ENCODE measurements at places on chromosomes 2 and 18. TPM values are rescaled to one million over a fixed set of nuclear protein-coding genes. Genes with fewer than 3 reads are reported as not detected.

GRCh38 chr2:234955971-234956509, 4.2 kb downstream of the SH3BP4 start:
- DNase-seq, result no peak

DNA sequence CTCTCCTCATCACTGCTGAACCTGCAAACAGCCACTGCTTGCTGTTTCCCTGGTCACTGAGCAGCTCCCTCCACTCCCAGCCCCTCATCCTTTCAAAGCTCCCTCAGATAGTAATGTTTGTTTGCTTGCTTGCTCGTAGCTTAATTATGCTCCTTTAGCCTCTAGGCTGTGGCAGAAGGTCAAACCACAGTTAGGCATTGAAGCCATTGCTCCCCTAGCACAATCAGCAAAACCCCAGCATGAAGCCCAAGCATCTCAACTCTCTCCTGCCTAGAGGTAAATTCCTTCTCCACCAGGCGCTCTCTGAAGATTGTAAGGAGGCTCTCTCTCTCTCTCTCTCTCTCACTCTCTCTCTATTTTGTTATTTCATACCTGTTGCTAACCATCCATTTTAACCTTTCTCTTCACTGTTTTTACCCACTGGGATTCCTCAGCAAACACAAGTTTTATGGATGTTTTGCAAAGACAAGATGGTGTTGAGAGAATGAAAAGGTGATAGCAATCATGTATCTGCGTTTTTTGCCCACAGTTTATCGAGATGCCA, 135.9 kb upstream of the HNRNPA3 start:
- DNase-seq, result no peak

DNA sequence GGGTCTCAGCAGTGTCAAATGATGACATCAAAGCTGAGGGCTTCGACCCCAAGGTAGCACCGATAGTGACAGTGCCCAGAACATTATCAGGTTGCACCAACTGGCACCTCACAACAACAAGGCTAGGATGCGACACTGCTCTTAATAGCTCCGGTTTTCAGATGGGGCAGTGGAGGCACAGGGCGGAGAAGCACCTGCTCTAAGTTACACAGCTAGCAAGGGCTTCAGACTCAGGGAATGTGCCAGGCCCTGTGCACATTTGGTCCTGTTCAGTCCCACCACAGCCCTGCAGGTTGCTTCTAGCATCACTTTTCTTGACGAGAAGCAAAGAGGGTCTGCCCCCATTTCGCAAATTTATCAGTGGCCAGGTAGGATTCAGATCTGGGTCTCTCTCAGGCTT, 74.1 kb downstream of the DGKD start:
- no peak for DNase-seq

- DNase-seq, result no peak
Observed at GRCh38 chr2:37615804-37616676, 55.4 kb downstream of the CDC42EP3 start.

GRCh38 chr2:49271060-49271606, 116.8 kb upstream of the FSHR start:
- DNase-seq, result no peak

DNA sequence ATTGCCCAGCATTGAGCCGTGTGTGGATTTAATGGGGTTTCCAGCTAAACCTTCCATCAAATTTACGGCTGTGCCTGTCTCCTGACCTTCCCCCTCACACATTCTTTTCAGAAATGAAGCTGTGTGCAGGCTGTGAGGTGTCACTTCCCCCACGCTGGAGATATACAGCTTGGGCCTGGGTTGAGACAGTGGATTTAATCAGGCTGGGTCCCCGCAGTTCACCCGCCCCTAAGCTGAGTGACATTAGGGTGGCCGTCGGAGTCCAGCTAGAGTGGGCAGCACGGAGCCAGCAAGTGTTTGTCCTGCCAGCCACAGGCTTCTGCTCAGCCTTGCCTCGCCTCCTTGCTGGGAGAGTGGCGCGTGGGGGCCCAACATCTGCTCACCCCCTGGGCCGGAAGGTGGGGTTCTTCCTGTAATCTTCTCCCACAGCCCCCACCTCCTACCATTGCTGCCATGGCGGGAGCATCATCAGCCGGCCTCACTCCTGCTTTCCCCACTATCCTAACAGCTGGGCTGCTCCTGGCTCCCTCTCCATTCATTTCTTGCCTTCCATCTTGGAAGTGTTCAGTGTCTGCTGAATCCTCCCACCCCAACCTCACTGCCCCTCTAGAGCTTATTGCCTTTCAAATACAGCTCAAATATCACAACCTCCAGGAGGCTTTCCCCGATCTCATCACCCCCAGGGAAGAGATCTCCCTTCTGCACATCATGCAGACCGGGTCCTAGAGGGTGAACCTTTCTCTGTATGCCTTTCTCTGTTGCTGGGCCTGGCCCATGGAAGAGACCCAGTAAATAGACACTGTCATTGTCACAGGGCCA, 149.0 kb downstream of the GLI2 start:
- DNase-seq, result no peak

- no peak for DNase-seq
Observed at GRCh38 chr2:226758921-226759640, 40.5 kb downstream of the IRS1 start.

- DNase-seq, result no peak
Observed at GRCh38 chr2:121179467-121179866, 105.5 kb downstream of the TFCP2L1 start.

DNA sequence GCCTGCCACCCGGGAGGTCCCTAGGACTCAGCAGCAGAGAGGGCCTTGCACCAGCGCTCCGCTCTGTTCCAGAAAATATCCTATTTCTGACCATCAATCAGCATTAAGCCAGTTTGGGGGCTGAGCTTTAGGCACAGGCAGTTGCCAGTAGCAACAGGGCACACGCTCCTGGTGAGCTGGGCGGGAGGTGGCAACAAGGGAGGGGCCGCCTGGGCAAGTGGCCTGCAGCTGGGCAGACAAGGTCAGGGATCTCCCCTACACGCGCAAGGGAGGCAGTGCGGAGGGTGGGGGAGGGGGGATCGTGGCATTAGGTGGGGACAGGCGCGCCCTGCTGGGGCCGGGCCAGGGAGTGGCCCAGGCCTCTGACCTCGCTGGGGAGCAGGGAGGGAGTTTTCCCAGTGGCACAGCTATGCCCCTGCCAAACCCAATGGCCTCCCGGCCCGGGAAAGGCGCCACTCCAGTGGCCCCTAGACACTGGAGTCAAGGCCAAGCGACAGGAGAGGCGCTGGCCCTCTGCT, 302.8 kb downstream of the NCKAP5 start:
- DNase-seq, result peak; percentile 18

GRCh38 chr18:51251625-51252024, 54.1 kb upstream of the MEX3C start:
- no peak for DNase-seq

GRCh38 chr2:16760426-16760825, 94.8 kb upstream of the CYRIA start:
- DNase-seq, result no peak

GRCh38 chr18:3993941-3994687, 461.0 kb downstream of the DLGAP1 start:
- DNase-seq, result no peak

GRCh38 chr18:10413722-10414121, 40.7 kb upstream of the APCDD1 start:
- no peak for DNase-seq

DNA sequence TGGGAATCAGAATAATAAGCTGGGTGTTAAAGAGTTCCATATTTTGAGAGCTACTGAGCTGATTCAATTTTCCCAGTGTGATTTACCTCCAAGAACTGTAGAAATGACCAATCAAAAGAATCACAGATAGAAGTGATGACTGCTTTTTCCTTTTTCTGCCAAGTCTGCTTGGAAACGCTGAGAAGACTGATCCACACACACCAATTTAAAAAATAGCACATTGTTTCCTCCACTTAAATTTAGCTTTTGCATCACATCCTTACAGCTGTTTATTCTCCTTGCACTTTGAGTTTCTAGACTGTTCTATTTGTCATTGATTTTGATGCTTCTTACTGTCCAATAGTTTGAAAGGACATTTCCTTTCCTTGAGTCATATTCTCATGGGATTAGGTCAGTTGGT, 590.3 kb upstream of the CHAC2 start:
- no peak for DNase-seq

DNA sequence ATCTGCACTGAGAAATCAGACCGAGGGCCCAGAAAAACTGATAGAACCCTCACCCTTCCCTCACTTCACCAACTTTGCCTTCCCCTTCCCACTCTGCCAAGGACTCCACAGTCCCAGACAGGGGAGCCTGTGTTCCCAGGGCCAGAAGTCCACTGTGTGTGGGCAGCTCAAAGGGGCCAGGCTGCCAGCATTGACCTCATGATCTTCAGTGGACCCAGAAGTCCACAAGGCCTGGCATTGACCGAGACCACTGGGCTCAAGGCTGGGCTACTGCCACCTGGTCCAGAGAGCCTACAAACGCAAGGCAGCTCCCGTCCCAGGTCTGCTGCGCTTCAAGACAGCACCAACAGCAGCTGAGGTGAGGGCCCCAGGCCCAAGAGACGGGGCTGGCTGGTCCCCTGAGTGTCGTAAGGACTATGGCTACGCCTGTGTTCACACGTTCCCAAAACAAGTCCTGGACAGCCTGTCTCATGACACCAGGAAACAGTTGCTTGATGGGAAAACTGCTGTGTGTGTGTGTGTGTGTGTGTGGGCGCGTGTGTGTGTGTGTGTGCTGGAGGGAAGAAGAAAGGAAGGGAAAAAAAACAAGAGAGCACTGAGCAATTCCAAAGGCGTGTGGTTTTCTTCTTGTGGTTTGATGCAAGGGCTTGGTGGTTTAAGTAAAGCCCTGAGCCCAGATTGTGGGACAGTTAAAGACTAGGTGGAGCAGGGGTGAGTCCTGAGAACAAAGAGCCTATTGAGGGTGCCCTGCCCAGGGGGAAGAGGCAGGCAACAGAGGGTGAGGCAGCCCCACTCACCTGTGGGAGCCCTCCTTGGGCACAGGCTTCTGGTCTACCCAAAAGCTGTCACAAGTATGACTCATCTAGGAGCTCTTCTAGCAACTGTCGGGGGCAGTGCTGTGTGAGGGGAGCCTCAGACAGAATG, 46.6 kb upstream of the ZBTB7C start:
- DNase-seq, result peak; percentile 31

- no peak for DNase-seq
Observed at GRCh38 chr2:42902939-42903709, 110.7 kb upstream of the HAAO start.

GRCh38 chr2:238505892-238506280, 79.2 kb downstream of the ASB1 start:
- DNase-seq, result no peak

- DNase-seq, result no peak
Observed at GRCh38 chr18:48896875-48897511, 53.8 kb downstream of the SMAD7 start.

DNA sequence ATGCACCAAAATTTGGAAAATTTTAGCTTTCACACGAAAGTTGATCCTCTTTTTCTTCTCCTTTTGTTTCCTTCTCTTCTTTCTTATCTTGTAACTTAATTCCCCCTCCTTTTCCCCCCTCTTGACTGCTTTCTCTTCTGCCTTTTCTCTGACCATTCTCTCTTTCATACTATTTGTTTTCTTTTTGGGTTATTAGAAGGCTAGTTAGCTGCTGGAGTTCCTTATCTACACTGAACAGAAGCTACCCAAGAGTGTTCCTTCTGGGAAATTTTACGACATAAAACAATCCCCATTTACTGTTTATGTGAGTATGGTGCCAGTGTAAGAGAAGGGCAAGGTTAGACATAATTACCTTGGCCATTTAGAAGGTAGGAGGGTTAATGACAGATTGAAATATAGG, 218.4 kb upstream of the DTNA start:
- DNase-seq, result no peak

C1GALT1C1L gene
- polyA plus RNA-seq, result 3.1 TPM

PARD3B gene
- 35.7 TPM for polyA plus RNA-seq

CIDEA gene
- polyA plus RNA-seq, result 0.06 TPM

NR4A2 gene
- 0.67 TPM for polyA plus RNA-seq

All from right renal pelvis (tissue), 4 donors.